ENCODE measurements at places on chromosomes 11 and 22.

DNA sequence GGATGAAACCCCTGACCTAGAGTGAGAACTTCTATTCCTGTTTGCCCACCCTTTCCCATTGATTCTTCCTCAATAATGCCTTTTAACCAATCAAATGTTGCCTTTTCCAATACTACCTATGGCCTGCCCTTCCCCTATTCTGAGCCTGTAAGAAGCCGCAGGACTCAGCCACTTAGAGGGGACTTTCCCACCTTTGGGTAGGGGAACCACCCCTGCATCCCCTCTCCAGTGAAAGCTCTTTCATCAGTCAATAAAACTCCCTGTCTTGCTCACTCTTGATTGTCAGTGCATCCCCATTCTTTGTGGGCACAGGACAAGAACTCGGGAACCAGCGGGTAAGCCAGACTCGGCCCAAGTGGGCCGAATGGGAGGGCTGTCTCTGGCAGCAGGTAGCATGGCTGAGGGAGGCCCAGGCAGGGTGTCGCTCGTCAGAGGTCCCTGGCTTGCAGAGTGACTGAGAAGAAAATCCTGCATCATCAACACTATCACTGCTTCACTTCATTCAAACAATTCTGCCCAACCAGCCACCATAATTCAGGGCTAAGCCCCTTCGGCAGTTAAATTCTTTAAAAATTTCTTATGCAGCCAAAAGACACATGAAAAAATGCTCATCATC, 30.4 kb downstream of the LDHAL6A start:
- no peak for DNase-seq

DNA sequence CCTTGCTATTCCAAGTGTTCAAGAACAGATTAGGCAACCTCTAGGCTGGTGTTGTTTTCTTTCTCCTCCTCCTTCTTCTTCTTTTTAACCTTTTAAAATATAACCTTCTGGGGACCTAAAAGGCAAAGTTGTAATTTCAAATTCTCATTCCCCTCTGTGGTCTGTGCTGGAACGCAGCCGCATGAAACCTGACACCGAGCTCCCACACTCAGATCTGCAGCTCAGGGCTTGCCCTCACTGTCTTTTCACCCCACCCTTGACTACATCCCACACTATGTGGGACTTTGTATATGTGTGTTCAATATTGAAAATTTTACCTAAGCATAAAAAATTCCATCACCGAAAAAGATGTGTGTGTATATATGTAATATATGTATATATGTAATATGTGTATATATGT, 62.0 kb upstream of the ARHGAP42 start:
- DNase-seq: no peak

DNA sequence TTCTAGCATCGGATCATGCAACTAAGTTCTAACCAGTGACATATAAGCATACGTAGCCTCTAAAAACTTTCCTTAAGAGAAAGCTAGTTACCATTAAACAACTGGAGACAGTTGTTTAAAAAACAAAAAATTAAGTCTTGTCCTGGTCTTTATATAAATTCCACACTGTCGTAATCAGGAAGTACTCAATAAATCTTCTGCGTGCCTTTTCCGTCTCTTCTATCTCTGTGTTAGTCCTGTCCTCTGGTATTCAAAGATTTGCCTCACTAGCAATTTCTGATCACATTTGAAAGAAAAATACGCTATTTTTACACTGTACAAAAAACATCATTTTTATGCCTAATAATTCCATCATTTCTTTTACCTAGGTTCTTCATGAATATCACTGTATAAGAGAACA, 10.0 kb upstream of the SLC25A17 start:
- DNase-seq: no peak

DNA sequence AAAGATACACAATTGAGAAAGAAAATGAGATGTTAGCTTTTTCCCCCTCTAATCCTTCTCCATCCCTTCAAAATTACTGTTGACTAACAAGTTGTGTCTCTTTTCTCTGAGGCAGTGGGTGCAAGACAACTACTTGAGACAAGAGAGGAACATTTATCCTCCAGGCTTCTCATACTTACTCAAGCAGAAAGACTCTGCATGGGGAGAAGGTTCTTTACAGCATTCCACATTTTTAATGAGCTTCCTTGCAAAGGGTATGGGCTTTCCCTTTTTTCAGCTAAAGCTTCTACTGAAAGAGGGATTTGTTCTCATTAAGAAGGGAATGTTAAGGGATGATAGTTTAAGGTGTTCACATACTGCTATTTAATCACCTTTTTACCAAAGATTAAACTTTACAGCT, 47.8 kb downstream of the PAX6 start:
- no peak for DNase-seq

GRCh38 chr11:94010136-94010535, 11.0 kb upstream of the HEPHL1 start:
- no peak for DNase-seq

DNA sequence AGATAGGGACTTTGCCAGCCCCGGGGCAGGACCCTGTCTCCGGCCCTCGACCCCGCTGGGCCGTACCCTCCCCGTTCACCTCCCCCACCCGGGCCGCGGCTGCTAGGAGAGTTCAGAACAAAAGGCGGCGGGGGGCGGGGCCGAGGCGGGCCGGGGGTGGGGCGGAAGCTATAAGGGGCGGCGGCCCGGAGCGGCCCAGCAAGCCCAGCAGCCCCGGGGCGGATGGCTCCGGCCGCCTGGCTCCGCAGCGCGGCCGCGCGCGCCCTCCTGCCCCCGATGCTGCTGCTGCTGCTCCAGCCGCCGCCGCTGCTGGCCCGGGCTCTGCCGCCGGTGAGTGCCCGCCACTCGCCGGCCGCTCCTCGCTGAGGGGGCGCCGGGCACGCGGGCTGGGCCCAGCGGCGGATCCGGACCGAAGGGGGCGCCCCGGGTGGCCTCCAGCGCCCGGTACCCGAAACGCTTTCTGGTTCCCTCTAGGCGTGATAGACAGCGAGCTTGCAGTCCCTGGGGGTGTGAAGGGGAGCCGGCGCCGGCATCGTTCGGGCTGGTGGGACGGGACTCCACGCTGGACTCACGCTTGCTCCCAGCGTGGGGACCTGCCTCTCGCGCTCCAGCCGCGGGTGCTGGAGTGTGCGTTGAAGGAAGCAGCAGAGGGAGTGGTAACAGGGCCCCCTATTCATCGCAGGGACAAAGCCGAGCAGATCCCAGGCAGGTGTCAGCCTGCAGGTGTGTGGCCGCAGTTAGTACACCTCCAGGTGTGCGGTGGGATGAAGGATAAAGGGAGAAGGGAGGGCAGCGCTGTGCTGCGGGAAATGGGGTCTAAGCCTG, at the start of gene MMP11:
TSS of gene MMP11 (plus strand) at position 201 of the 825 bp plus-strand sequence. CDS start at position 223, 22 bp downstream.
- no peak for DNase-seq

DNA sequence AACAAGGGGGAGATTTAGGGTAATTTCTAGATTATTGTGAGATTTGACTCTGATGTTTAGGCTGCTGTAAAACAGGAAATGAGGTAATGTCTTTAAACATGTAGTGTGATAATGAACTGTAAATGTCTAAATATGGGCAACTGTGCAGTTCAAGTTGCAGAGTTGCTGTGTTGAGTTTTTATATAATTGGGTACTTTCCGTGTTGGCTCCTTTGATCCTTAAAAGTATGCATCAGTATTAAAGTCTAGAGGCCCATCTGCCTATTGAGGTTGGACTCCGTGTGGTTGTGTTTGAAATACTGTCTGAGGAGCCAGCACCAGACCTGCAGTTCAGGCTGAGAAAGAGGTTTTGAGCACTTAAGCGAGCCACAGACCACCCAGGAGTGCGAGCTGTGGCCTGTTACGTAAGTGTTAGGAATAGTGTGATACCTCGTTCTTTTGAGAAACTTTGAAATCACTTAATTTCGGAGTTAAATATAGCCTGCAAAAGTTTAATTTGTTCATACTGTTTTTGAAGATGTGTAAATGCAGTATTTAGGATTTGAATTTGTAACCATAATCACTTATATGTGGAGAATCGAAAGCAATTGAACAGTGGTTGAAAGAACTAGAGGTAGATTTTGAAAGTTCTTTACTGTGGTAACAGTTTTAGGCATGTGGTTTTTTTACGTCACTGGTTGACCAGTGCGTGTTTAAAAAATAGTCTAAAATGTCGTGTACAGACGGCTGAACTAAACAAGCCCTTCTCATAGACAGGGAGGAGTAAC, 9.0 kb downstream of the FAM118A start:
- DNase-seq: peak; percentile 19

DNA sequence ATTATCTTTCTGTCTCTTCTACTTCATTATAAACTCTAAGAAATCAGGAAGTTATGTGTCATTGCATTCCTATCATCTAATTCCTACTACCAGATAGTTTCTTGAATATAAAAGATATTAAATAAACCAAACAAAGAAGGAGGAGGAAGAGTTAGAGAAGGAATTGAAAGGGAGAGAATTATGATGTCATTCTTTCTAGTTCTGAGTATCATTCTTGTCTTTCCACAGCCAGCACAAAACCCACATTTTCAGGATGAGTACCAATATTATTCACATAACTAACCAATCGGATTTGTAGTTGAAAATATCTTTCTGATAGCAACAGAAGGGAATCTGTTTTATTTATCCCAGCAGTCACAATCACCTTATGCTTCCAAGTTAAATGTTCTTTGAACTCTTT, 13.3 kb downstream of the MS4A13 start:
- no peak for DNase-seq

- DNase-seq: no peak
Measured at GRCh38 chr22:35192129-35192918, 65.0 kb upstream of the HMGXB4 start.

DNA sequence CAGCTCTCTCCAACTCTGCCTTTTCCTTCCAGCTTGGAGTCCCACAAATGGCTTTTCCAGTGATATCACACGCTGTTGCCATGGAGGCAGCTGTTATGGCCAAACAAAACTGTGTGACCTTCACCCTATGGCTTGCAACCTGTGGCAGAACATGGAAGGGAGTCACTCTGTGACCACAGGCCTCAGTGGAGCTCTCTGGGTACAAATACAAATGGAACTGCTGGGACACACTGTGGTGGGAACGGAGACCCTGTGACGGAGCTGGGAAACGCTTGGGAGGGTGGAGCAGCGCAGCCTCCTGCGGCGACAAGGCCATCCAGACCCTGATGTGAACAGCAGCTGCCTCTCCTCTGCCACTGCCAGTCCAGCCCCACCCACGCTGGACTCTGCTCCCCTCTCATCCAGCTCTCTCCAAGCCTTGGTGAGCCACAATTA, 162.5 kb downstream of the ETS1 start:
- no peak for DNase-seq

GRCh38 chr11:2929950-2930703, 907 bp upstream of the PHLDA2 start:
- DNase-seq: no peak

GRCh38 chr11:71489311-71490043, 36.5 kb downstream of the NADSYN1 start:
- DNase-seq: no peak

DNA sequence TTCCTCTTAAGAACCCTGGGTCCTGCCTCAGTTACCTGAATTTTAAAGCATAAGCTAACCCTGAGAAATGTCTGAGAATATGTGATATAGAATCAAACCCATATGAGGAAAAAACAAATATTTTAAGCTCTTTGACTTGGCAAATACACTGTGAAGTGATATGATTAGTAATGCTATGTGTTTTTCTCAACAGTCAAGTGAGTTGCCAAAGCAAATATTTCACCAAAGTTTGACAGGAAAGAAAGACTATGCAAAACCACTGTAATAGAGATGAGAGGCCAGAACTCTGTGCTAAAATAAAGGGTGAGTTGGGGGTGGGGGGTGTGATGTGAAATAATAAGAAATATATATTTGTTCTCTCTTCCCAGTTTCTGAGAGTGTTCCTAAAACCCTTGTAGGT, 613.5 kb upstream of the CCDC179 start:
- DNase-seq: no peak

GRCh38 chr11:48081151-48082010, 101.0 kb downstream of the PTPRJ start:
- DNase-seq: no peak

DNA sequence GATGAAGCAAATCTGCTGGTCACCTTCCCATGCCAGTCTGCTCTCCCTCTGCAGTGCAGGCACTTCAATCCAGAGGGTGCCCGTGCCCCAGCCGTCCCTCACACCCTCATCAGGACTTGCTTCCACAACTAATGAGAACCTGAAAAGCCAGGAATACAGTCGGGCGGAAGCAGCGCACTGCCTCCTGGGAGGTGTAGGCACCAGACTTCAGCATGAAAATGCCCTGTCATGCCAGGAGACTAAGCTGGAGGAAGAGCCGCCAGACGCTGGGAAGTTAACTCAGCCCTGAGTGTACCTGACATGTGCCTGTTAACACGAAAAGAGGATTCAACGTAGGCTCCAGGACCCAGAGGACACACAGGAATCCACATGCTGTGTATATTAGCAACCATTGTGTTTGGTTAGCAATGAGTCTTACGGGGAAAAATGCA, 40.1 kb upstream of the FLI1 start:
- DNase-seq: no peak

GRCh38 chr11:65885231-65885630, 3.0 kb downstream of the FIBP start:
- no peak for DNase-seq

DNA sequence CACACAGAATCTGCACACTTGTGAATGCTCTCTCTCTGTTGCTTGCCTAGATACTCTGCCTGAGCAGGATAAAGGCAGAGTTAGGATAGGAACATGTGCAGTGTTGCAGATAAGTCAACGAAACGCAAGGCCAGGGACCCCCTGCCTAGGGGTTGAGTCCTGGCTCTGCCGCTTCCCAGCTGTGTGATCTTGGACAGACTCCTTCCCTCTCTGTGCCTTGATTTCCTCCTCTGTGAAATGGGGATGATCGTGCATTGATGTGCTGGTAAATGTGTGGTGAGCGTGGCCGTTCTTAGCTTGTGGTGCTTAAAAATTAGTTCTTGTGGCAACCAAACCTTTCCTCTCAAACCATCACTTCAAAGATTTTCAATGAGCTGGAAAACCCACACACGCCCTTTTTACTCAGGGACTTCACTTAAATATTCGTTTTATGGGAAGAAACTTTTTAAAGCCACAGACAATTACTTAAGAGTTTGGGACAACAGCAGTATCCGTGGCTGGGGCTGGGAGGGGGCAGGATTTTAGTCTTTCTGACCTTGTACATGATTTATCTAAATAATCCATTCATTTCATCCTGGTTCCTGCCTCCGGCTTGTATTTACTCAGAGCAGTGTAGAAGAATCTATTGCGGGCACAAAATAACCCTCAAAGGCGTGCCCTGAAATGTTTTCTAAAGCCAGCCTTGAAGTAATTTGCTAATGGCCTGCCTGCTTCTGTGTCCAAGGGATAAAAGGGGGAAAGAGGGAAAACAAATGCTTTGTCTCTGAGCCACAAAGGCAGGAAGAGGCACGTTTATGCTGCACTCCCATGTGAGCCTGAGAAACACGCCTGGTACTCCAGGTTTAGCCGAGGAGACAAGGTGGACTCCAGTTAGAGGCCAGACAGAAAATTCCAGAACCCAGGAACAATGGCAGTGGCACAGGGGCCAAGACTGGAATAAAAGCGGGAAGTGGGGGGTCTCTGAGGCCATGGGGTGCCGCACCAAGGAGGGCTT, 85.0 kb upstream of the CRYBB3 start:
- DNase-seq: no peak
